Hematopoietic multipotent progenitor cell treated with erythropoietin and hydrocortisone succinate and interleukin-3 and kit ligand, for 8 days (in vitro differentiated cells): ENCODE measurements at places on chromosomes 4 and X.

- DNase-seq, result peak; percentile 21
Observed at GRCh38 chrX:95764972-95765451, 919.6 kb upstream of the DIAPH2 start.

DNA sequence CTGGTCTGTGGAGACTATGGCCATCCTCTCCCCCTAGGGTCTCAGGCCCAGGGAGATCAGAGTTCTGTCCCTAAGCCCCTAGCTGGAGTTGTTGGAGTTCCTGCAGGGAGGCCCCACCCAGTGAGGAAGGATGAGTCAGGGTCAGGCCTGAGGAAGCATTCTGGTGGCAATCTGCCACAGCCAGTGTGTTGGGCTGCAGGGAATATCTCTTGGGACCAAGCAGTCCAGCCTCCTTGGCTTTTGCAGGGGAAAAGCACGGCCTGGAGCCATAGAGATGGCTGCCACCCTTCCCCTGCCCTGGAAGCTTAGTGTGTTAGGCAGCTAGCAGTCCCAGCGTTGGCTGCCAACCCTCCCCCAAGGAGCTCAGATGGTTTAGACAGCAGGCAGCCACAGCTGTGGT is 202.4 kb downstream of the RTL9 start:
- no peak for DNase-seq

DNA sequence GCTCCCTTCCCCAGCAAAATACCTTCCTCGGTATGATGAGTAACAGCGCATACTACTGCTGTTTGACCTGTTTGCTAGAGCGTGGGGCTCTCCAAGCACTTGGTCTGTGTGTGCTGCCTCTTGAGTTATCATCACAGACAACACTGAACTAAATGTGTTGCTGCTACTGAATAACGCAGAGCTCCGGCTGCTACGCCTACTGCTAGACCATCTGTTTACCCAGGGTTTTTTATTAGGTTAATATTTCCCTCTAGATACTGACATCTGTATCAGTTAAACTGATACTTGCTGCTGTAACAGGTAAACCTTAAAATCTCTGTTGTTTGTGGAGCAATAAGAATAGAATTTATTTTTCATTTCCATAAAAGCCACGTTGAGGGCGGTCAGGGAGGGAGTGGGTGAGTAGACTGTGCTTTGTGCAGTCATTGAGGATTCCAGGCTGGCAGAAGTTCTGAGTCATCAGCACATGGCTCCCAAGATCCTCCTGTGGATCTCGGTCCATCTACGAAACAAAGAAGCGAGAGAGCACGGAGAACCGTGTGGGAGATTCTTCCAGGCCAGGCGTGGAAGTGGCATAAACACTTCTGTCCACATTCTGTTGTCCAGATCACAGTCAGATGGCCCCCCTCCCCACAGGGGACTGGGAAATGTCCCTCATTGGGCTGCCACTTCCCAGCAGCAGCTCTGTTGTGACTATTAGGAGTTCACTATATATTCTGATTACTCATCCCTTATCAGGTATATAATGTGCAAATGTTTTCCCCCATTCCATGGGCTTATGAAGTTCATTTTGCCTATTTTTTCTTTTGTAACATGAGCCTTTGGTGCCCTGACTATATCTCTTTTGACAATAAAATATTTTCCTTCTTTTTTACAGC is 14.1 kb downstream of the GRK4 start:
- DNase-seq, result no peak

- DNase-seq, result no peak
Observed at GRCh38 chr4:88200186-88200585, 41.7 kb upstream of the ABCG2 start.

DNA sequence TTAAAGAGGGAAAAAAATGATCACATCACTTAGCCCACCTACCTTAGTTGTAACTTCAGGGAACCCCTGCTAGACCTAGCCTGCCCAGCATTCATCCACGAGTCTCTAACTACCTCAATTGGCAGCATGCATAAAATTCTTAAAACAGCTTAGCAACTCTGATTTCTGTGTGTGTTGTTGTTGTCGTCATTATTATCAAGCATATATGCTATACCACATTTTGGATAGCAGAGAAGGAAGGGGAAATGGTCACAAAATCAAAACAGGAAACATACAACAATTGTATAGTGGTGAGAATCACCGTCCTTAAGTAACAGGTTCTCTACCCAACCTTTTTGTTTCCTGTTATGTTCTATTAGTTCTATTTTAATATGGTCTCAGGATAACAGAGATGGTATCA is 2.7 kb upstream of the ACOT9 start:
- DNase-seq, result no peak

DNA sequence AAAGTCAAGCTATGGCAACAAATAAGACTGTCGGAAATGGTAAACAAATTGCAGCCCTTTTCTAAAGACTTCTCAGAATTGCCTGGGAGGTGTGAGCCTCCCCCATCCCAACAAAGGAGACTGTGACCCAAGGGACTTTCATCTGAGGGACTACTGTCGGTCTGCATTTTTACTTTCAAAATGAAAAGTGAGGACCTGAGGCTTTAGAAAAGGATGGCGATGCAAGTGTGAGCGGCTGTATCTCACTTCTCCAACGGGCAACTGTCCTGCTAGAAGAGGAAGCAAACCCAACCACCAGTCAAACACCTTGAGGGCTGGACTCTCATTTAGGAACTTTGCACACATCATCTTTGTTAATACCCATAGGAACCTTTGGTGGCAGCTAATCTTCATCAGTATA is 62.6 kb upstream of the CLNK start:
- no peak for DNase-seq

DNA sequence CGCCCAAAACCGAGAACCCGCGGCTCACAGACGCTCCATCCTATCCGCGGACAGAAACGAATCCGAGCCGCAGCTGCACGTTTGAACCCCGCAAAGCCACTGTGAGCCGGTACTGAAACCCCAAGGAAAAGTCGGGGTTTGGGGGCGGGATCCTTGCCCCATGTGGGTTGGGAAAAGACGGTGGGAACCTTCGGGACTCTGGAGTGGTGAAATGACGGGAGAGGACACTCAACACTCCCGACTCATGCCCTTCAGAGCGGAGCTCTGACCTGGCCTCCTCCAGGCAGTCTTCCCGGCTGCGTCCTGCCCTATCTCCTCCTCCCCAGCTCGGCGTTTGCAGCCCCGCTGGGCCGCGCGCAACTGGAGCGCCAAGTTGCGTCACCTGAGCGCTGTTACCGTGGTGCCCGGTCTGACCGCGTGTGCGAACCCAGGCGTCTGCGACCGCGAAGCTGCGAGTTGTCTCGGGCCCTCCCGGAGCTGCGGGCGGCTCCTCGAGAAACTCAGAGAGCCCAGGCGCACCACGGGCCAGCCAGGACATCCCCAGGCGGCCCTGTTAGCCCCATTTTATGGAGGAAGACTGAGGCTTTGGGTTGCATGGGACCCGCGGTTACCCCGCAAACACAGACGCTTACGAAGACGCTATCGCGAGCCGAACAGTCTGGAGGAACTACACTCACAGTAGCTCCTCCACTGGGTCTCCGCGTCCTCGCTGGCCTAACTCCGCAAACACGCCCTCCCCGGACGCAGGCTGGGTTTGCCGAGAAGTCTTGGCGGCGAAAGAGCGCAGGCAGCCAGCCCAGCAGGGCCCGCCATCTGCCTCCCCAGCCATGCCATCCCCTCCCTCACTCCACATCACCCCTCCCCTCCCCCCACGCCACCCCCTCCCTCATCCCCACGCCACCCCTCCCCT is 20.3 kb upstream of the HMX1 start:
- DNase-seq, result no peak

DNA sequence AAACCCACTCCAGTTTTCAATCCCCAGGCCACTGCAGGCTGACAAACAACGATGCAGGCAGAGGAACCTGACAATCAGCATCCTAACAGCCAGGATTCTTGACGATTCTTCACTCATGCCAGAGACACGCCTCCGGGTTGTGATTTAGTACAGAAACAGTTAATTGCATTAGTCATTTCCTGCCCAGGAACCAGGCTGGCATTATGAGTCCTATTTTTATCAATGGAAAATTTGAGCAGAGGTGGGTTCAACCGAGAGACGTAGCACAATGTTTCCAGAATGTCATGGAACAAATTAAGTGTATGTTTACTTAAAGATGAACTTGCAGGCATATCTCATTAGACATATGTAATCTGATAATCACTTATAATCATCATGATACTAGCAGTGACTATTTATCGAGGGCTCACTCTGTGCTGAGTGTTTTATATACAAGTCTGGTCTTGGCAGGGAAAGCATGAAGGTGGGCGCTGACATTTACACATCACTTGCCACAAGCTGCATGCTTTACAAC is 159.7 kb downstream of the NSUN7 start:
- peak; percentile 44 for DNase-seq

- no peak for DNase-seq
Observed at GRCh38 chrX:48278958-48279357, 23.8 kb downstream of the SSX1 start.

- no peak for DNase-seq
Observed at GRCh38 chr4:32551943-32552342, 1831.8 kb downstream of the PCDH7 start.

DNA sequence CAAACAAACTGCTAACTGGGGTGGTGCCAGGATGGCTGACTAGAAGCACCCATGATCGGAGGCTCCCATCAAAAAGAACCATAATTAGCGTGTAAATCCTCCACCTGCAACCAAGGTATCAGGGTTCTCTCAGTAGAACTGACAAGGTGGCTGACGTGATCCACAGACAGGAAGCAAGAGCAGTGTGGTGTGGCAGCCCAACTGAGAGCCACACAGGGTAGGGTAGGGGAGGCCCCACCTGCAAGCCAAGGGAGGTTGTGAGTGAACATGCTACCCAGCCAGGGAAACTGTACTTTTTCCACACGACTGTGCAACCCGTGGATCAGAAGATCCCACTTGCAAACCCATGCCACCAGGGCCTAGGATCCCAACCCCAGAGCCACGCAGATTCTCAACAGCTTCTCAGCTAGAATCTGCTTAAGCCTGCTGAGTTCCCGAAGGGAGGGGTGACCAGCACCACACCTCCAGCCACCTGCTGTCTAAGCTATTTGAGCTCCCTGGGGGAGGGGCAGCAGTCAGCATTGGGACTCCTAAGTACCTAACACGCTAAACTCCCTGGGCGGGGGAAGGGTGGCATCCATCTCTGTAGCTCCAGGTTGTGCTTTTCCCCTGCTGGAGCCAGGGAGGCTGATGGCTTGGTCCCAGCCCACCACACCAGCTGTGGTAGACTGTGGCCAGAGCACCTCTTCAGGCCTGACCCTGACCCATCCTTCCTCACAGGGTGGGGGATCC is 425.1 kb downstream of the GPM6A start:
- no peak for DNase-seq

DNA sequence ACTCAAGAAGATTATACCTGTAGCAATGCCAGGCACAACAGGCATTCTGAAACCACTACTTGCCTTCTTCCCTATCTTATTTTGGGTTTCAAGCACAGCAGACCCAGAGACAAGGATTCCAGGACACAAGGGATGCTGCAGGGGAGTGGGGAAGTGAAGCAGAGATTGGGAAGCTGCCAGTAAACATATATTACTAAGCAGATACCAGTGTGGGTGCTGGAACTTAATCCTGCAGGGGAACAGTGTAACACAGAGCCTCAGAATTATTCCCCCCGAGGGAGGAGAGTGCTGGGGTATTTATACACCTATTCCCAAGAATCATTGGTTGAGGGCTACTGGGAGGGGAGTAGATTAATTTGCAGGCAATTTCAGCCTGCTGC is 33.3 kb upstream of the MAML3 start:
- DNase-seq, result no peak

DNA sequence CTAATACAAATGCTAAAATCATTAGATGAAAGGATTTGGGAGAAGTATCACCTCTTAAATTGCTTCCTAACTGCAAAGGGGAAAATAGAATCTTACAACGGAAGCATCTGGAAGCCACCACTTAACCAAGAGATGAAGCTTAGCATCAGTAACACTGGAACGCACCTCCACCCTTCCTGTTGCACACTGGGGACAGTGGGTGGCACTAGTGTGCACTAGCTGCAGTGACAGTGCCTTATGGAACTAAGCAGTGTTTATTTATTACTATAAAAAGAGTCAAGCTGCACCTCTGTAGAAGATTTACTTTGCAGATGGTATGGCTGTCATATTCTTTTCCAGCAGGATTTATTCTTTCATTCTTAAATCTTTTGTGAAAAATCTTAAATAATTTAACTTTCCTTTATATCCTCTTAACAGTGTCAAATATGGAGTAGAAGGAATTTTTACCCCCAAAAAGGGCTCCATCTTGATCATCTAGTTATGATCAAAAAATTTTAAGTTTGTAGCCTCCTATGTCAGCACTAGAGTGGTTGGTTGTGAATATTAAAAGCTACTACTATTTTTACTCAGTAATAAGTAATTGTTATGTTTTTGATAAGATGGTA is 76.7 kb downstream of the SCD5 start:
- peak; percentile 37 for DNase-seq

DNA sequence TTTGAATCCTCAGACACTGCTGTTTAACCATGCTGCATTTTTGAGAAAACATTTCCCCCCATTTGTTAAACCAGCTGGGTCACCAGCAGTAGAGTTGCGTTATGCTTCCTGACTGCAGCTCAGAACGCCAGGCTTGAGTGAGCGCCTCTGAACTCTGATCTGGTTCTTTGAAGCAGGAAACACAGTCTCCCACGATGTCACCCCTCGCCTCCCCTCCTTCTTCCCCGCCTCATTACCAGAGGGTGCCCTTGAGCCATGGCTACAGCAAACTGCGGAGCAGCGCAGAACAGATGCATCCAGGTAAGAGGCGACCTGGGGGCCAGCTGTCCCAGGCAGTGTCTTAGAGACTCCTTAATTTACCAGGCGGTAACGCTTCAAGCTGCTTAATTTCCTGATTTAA is 78.4 kb downstream of the REPS2 start:
- no peak for DNase-seq

GRCh38 chr4:185966997-185967775 is 101.8 kb upstream of the TLR3 start:
- DNase-seq, result no peak

GRCh38 chrX:39688576-39689375 is 409.0 kb downstream of the BCOR start:
- DNase-seq, result peak; percentile 71

GRCh38 chr4:38132107-38132673 is 172.0 kb downstream of the PTTG2 start:
- DNase-seq, result no peak

- DNase-seq, result no peak
Observed at GRCh38 chr4:114273238-114273637, 293.8 kb upstream of the ARSJ start.

DNA sequence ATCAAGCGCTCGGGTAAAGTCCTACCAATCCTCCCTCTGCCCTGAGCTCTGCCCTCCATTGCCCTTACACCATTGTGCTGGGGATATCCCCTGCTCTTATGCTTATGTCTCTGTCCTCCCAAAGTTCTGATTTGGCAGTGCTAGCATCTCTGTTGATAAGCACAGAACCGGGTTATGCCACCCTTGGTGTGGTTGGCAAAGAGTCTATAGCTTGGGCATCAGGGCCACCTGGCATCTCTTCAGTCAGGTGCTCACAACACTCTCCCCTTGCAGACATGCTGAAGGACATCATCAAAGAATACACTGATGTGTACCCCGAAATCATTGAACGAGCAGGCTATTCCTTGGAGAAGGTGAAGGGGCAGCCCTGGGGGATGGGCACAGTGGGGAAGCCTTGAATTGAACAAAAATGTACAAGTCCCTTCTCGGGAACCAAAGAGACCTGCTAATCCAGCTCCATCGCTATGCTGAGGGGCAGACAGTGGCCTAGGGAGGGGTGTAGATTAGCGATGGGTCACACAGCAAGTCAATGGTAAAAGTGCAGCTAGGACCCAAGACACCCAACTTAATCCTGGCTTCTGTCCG is 3.8 kb downstream of the MAGED2 start:
- no peak for DNase-seq

GRCh38 chr4:109410776-109411175 is 22.8 kb upstream of the SEC24B start:
- no peak for DNase-seq
